Psoas muscle (tissue), 8 donors: ENCODE measurements at places on chromosomes 3 and 15.

DNA sequence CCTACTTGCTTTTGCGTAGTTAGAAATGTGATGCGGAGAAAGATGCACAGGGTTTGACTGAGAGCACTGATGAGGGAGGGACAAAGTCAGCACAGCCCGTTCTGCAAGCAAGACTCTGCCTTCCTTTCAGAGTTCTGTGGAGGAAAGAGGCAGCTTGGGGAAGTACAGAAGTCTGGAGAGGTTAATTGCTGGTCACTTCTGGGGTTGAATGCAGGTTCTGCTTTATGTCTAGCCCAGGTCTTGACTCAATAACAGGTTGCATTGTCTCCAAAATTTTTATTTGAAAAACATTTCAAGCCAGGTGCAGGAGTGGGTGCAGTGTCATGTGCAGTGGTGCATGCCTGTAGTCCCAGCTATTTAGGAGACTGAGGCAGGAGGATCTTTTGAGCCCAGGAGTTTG is 461.7 kb downstream of the NR2F2 start:
- DNase-seq: no peak

- DNase-seq: no peak
Measured at GRCh38 chr3:46711305-46711704, 6.4 kb downstream of the PRSS50 start.

- peak; percentile 74 for DNase-seq
Measured at GRCh38 chr3:12994357-12994606, 78.9 kb downstream of the IQSEC1 start.

- DNase-seq: no peak
Measured at GRCh38 chr3:41997702-41998550, 36.0 kb upstream of the ULK4 start.

- no peak for DNase-seq
Measured at GRCh38 chr15:28996289-28996688, 110.5 kb downstream of the APBA2 start.

- no peak for DNase-seq
Measured at GRCh38 chr3:160748787-160749186, 7.2 kb upstream of the PPM1L start.

DNA sequence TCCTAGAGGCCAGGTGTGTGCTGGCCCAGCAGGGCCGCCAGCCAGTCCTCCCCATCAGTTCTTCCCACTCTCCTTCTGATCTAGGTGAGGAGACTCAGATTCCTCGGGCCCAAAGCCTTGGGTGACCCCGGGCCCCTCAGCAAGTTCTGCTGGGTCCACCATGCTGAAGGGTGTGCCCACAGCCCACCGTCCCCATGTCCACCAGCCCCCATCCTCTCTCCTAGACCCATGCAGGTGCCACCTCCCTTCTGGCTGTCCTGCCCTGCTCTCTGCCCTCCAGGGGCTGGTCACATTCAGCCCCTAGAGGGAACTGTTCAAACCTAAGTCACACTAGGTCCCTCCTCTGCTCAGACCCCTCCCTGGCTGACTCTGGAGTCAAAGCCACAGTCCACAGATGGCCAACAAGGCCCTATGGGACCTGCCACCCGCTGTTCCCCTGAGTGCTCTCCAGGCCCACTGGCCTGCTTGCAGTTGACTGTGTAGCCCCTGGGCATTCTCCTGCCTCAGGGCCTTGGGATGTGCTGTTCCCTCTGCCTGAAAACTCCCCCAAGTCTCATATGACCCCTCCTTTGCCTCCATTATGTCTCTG is 878 bp upstream of the TLR9 start:
- DNase-seq: no peak

DNA sequence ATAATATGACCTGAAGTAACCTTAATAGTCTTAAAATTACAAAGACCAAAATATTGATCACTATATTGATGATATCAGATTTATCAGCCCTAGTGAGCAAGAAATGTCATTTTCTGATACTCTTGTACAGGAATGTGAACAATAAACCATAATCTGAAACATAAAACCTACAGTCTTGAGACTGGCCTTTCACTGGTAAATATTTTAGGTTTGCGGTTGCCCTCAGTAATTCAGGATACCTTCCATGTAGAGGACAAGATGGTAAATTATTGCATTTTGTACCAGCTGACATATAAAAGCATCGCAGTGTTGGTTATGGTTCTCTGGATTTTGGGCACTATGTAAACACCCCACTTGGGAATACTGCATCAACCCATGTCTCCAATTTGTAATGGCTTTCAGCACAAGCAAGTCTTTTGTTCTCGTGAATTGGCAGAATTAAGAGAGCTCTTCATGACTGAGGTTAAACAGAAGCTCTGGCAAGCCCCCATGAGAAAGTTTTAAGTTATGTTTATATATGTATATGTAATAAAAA is 128.5 kb downstream of the LMLN start:
- DNase-seq: no peak
